ENCODE measurements at places on chromosomes 5 and 9.
A peak's percentile ranks its signal among the peaks of the same experiment; 100 is the strongest.

- DNase-seq = no peak
These were observed 329.4 kb downstream of the IRX1 start for GRCh38 chr5:3925022-3925421.

DNA sequence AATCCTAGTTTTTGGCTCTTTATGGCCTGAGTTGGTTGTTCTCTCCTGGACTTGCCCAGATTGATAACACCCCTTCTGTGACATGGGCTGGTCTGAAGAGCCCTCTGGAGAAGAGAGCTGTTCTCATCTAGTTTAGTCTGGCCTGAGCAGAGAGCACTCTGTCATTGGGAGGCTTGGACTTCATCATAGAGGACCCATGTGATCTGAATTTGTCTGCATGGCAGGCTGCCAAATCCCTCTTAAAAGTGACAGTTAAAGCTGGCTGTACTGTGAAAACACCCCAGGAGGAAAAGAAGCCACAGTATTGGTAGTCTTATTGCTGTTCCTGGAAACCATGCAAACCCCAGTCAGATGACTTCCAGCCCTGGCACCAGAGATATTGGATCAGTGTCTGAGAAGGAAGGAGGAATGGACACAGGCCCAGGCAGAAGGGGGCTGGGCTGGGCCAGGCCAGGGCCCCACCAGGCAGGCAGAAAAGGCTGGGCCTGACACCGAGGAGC, 3.7 kb upstream of the WDR31 start:
- peak; percentile 67 for DNase-seq

DNA sequence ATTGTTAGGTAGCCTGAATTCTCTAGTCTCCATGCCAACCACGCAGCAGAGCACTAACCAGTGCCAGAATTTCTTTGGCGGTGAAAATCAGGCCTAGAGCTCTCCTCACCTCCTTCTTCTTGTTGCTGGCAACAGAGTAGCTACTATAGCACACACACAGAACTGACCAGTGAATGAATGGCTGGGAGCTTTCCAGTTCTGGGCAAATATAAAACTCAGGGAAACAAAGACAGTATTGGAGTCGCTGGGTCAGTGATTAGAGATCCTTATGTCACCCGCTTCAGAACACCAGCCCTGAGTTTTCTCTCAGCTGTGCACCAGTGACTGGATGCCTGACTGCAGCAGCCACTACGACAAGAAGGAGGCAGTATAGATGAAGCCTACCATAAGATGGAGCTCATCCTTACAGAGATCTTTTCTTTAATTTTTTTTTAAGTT, 26.9 kb upstream of the FEM1C start:
- no peak for DNase-seq

DNA sequence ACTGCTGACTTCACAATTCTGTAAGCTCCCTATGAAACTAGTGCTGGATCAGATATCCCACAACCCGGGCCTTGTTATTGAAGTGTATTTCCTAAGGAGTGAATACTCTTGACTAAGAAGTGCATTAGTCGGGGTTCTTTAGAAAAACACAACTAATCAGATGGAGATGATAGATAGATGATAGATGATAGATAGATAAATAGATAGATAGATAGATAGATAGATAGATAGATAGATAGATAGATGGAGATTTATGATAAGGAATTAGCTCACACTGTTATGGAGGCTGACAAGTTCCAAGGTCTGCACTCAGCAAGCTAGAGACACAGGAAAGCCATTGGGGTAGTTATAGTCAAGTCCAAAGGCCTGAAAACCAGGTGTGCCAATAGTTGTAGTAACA, 214.6 kb upstream of the COX7C start:
- no peak for DNase-seq

- DNase-seq = no peak
These were observed 25.4 kb downstream of the ADAMTS2 start for GRCh38 chr5:179319741-179320281.

DNA sequence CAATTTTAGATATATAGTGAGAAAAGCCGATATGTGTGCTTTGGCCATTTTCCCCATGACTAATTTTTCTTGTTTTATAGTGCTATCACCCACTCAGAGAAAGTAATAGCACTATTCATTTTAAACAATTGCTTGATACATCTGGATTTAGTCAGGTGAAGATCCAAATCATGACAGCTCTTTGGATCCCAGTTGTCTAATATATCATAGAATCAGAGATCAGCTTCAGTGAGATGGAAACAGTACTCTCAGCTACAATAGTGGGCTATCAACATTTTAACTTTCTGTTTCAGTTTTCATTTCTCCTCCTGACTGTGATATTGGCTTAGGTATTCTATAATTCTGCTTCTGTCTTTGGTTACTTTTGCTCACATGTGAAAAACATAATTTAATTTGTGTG, 38.7 kb downstream of the VCAN start:
- no peak for DNase-seq

DNA sequence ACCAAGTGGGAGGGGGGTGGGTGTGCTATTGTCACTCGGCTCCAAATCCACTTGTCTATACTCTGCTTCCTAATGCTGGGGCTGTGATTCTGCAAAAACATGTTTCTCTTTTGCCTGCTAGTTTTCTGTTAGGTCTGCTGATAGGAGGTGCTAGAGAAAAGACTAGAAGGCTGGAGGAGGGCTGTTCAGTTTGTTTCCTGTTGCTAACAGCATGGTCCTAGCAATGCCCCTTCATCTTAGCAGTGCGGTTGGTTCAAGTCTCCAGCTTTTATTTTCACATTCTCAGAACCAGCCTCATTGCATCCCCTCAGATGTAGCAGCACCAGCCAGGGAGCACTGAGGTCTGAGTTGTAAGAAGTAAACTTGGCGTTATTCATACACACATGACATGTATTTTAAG, 310.2 kb downstream of the YTHDC2 start:
- DNase-seq = no peak

DNA sequence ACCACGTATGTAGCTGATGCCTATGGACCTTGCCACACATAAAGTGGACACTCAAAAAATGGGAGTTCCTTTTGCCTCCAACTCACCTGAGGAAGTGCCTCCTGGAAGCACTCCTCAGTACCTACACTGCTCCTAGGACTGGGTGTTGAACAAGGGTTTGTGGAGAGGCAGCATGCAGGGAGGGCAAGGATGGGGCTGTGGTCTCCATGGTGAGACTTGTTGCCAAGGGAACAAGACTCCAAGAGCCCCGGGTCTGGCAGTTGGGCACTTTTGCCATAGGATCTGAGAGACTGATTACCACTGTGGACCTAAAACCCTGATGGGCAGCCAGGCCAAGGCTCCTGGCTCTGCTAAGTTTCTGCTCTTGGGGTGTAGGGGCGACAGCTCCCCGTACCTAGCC, 6.9 kb upstream of the NR5A1 start:
- no peak for DNase-seq

GRCh38 chr5:94432499-94432898, 185.9 kb downstream of the KIAA0825 start:
- DNase-seq = no peak

DNA sequence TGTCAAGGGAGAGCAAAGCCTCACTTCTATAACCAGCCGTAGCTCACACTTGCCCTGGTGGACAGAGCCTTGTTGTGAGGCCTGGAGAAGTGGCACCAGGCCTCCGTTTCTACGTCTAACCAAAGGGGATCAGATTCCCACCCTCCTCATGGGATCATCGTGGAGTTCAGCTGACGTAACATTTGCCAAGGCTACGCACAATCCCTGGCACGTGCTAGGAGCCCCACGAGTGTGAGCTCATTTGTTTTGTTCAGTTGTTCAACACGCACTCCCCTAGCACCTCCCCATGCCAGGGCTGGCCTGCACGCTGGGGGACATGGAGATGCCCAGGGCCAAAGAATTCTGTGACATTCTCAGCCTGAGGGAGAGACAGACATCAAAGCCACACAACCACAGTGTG, 23.1 kb downstream of the ADGRD2 start:
- no peak for DNase-seq

- DNase-seq = no peak
These were observed 1609.7 kb upstream of the CDH9 start for GRCh38 chr5:28648108-28648507.

All from NCI-H2081 (cell line).